Vagina (tissue), 2 donors: ENCODE measurements at places on chromosomes 6 and 20. TPM values are rescaled to one million over a fixed set of nuclear protein-coding genes. Genes with fewer than 3 reads are reported as not detected.

GRCh38 chr6:163183806-163184205 lies 230.7 kb upstream of the QKI start:
- no peaks in the 10 kb centered on the region for H3K36me3 ChIP-seq
- peaks cover 6% of the 10 kb centered on the region for H3K4me1 ChIP-seq
- no peaks in the 10 kb centered on the region for H3K27me3 ChIP-seq
- no peak overlapping the region for H3K4me3 ChIP-seq

- H3K4me3 ChIP-seq = no peak overlapping the region
- DNase-seq = no peak
- no peaks in the 10 kb centered on the region for H3K36me3 ChIP-seq
- H3K4me1 ChIP-seq = peaks cover 14% of the 10 kb centered on the region
Observed at GRCh38 chr6:36793296-36793912, 45.8 kb downstream of the CPNE5 start.

DNA sequence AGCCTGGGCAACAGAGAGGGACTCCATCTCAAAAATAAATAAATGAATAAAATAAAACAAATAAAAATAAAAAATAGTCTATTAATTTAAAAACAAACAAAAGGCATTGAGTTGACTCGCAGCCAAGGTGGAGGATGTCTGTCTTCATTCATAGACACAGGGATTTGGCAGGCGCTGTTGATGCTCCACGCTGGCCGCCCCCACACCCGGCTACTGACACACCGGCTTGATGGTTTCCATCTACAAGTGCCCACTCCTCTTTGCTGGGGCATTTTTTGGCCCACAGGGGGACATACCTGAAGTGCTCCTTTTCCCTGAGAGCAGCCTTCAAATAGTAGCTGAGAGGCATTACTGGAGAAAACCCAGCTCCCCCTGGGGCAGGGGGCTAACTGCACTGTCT lies 178.3 kb upstream of the RALGAPA2 start:
- no peaks in the 10 kb centered on the region for H3K27me3 ChIP-seq
- DNase-seq = no peak
- H3K4me1 ChIP-seq = peaks cover 10% of the 10 kb centered on the region
- H3K36me3 ChIP-seq = no peaks in the 10 kb centered on the region
- H3K27ac ChIP-seq = no peak overlapping the region
- H3K4me3 ChIP-seq = no peak overlapping the region

- peak overlapping the region; percentile 43 for H3K27ac ChIP-seq
- no peak overlapping the region for H3K4me3 ChIP-seq
- no peaks in the 10 kb centered on the region for H3K27me3 ChIP-seq
- peaks cover 44% of the 10 kb centered on the region for H3K4me1 ChIP-seq
- DNase-seq = no peak
- no peaks in the 10 kb centered on the region for H3K36me3 ChIP-seq
Observed at GRCh38 chr6:34671801-34672656, 24.5 kb downstream of the ILRUN start.

GRCh38 chr6:168057836-168058235 lies 21.2 kb downstream of the FRMD1 start:
- H3K4me3 ChIP-seq = no peak overlapping the region
- H3K27me3 ChIP-seq = no peaks in the 10 kb centered on the region
- no peaks in the 10 kb centered on the region for H3K36me3 ChIP-seq
- no peak for DNase-seq

GRCh38 chr20:55258559-55258958 lies 746.8 kb downstream of the CBLN4 start:
- DNase-seq = no peak
- no peak overlapping the region for H3K27ac ChIP-seq
- H3K27me3 ChIP-seq = no peaks in the 10 kb centered on the region
- no peaks in the 10 kb centered on the region for H3K4me1 ChIP-seq
- H3K4me3 ChIP-seq = no peak overlapping the region
- no peaks in the 10 kb centered on the region for H3K36me3 ChIP-seq

- H3K4me1 ChIP-seq = peaks cover 52% of the 10 kb centered on the region
- peak overlapping the region; percentile 83 for H3K27ac ChIP-seq
- H3K27me3 ChIP-seq = no peaks in the 10 kb centered on the region
- no peak for DNase-seq
- H3K4me3 ChIP-seq = peak overlapping the region; percentile 69
Observed at GRCh38 chr6:33271117-33271467, 584 bp downstream of the VPS52 start.

GRCh38 chr6:15827496-15828255 lies 164.8 kb upstream of the DTNBP1 start:
- no peak overlapping the region for H3K27ac ChIP-seq
- H3K4me3 ChIP-seq = no peak overlapping the region
- H3K4me1 ChIP-seq = no peaks in the 10 kb centered on the region
- peak; percentile 60 for DNase-seq
- H3K27me3 ChIP-seq = no peaks in the 10 kb centered on the region
- no peaks in the 10 kb centered on the region for H3K36me3 ChIP-seq

GRCh38 chr20:14832630-14833029 lies 495.2 kb upstream of the FLRT3 start:
- no peaks in the 10 kb centered on the region for H3K27me3 ChIP-seq
- no peaks in the 10 kb centered on the region for H3K4me1 ChIP-seq
- no peak for DNase-seq
- no peak overlapping the region for H3K27ac ChIP-seq
- no peak overlapping the region for H3K4me3 ChIP-seq
- H3K36me3 ChIP-seq = no peaks in the 10 kb centered on the region

DNA sequence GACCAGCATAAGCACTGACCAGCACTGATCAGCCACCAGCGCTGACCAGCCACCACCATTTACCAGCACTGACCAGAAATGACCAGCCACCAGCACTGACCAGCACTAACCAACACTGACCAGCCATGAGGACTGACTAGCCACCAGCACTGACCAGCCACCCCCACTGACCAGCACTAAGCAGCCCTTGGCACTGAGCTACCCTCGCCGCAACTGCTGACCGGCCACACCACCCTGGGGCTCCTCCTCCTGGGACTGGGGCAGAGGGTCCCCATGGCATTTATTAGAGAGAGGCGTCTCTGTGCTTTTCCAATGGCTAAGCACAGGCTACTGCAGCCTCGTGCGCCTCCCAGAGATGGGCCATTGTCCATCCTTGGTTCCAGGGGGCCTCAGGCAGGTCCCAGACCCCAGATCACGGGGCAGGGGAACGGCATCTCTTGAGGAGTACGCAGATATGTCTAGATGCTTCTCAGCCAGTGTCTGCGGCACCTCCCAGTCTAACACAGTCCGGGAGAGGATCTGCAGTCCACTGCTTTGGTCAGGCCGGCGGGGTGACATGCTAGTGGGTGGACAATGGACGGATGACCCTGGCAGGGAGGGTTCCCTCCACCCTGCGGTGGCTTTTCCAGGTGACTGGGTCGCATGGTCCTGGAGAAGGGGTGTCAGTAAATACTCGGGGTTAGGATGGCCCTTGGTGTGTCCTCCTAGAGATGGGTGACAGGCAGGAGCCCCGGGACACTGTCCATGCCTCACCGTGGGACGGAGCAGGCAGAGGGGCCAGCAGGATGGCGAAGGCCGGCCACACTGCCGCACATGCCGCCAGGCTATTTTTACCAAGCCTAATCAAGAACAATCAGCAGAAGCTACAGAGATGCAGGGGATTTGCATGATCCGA lies 168.0 kb downstream of the TAF4 start:
- DNase-seq = no peak
- H3K4me1 ChIP-seq = no peaks in the 10 kb centered on the region
- no peaks in the 10 kb centered on the region for H3K27me3 ChIP-seq
- no peak overlapping the region for H3K4me3 ChIP-seq
- no peak overlapping the region for H3K27ac ChIP-seq

- H3K27me3 ChIP-seq = no peaks in the 10 kb centered on the region
- H3K27ac ChIP-seq = no peak overlapping the region
- no peak overlapping the region for H3K4me3 ChIP-seq
Observed at GRCh38 chr20:59705651-59706399, 101.5 kb downstream of the PHACTR3 start.

DNA sequence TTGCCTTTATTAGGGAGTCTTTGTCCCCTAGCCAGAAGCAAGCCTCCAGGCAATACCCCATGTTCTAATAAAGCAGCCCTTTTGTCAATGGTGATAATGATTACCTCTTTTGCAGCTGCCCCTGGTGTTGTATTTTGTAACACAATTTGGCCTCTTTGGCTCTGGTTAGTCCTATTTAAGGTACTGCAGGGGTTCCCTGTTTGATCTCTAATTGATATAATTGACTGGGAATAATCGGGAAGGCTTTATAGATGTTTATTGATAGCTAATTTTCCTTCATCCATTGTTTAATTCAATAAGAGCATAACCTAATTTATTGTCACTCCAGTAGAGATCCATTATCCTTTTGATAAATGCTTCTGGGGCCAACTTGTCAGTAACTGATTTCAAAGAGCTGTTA lies 537.2 kb downstream of the PKHD1 start:
- H3K4me3 ChIP-seq = no peak overlapping the region
- H3K27ac ChIP-seq = no peak overlapping the region
- H3K27me3 ChIP-seq = no peaks in the 10 kb centered on the region
- no peak for DNase-seq
- H3K36me3 ChIP-seq = no peaks in the 10 kb centered on the region

DNA sequence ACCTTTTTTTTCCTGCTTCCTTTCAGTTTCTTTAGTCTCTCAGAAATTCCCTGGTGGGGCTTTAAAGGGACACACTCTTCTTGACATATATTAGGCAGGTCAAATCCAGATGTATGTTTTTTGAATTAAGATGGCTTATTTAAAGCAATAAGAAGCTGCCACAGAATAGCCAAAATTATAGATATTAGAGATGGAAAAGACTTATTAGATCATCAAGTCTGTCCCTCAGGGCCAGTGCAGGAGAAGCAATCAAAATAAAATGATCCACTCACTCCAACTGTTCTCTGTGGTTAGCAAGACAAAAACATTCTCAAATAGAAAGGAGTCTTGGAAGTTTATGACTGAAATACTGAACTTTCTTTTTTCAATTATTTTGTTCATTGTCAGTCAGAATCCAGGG lies 462.8 kb downstream of the CDC5L start:
- H3K4me1 ChIP-seq = no peaks in the 10 kb centered on the region
- no peak for DNase-seq
- H3K4me3 ChIP-seq = no peak overlapping the region
- no peaks in the 10 kb centered on the region for H3K36me3 ChIP-seq
- H3K27me3 ChIP-seq = no peaks in the 10 kb centered on the region

DNA sequence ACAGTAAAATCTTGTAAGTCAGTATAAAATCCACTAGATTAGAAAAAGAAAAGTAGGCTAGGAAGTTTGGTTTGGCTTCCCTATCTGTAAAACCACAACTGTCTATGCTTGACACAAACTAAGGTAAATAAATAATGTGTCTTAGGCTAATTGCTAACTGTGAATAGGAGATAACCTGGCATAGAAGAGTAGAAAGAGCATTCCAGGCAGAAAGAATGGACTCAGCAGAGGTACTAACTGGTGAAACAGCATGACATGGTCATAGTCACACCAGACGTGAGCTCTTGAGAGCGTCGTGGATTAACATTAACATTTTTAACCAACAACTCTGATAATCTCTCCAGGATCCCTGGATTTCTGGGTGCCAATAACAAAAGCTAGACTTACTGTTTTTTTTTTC lies 8.7 kb upstream of the WTAP start:
- no peak overlapping the region for H3K4me3 ChIP-seq
- no peak for DNase-seq
- H3K27ac ChIP-seq = peak overlapping the region; percentile 87

DNA sequence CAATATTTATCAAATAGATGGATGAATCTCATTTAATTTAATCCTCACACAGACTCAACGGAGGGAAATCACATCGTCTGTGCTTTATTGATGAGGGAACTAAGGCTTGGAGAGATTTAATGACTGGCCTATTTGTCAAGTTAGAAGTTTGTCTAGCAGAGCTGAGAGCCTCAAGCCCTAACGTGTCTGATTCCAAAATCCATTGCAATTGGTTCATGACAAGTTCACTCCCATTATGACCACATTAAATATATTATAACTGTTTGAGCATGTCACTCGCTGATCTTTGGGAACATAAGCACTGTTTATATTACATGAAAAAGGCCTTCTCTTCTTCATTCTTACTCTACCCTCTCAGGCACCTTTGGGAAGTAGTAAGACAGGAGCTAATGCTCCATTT lies 89.4 kb upstream of the SIRPA start:
- H3K36me3 ChIP-seq = no peaks in the 10 kb centered on the region
- H3K4me1 ChIP-seq = peaks cover 46% of the 10 kb centered on the region
- no peak for DNase-seq
- peak overlapping the region; percentile 10 for H3K27ac ChIP-seq
- no peak overlapping the region for H3K4me3 ChIP-seq
- H3K27me3 ChIP-seq = no peaks in the 10 kb centered on the region

DNA sequence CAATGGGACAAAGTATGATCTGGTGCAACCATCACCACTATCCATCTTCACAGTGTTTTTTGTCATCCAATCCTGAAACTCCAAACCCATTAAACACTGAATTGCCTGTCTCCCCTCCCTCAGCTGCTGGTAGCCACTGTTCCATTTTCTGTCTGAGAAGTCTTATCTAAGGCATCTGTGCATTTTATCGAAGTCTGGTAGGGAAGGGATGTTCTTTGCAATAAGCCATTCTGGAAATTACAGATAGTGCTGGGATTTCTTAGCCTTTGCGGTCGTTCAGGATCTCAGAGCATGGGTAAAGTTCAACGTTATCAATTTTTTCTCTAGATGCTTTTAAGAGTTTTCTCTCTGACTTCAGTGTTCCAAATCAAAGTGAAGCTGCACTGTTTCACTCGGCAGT lies 24.1 kb downstream of the KIF25 start:
- no peaks in the 10 kb centered on the region for H3K36me3 ChIP-seq
- DNase-seq = no peak
- H3K4me1 ChIP-seq = no peaks in the 10 kb centered on the region

DNA sequence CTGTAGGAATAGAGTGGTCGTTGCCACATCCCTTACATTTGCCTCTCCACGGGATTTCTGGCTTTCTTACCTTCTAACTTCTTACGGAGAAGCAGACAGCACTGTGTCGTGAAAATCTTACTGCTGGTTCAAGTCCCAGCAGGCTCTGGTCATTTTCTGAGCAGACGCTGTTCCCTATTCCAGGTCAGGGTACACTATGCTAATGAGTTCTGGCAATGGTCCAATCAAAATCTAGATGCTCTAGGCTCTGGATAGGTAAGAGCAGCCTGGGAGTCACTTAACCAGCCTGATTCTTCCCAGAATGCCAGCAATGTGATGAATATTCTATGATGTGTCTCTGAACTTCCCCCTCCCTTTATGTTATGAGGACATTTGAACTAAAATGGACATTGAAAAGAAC lies at the start of gene GCM1:
TSS of gene GCM1 (minus strand) at position 158 of the 400 bp plus-strand sequence. CDS start 3,209 bp downstream, outside the sequence.
- no peak within 1 kb of the TSS for H3K4me3 ChIP-seq
- no peaks in the 10 kb centered on the region for H3K27me3 ChIP-seq

DNA sequence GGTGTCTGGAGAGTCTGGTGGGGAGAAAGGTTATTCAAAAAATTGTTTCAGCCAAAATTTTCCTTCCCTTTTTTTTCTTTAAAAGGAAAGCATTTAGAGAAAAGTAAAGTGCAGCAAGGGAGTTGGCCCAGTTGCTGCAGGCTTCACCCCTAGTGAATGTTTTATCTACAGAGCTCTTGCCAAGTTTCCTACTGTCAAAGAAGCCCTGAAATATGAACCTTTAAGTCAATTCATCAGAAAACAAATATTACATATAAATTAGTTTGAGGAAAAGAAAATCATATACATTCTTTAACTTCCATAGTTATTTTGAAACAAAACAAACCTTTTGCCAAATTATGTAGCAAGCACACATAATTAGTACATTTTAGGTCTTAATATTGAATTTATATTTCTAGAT lies 25.0 kb upstream of the HMGCLL1 start:
- no peaks in the 10 kb centered on the region for H3K4me1 ChIP-seq
- H3K27me3 ChIP-seq = no peaks in the 10 kb centered on the region
- H3K4me3 ChIP-seq = no peak overlapping the region
- H3K27ac ChIP-seq = no peak overlapping the region
- H3K36me3 ChIP-seq = no peaks in the 10 kb centered on the region

Gene CDH26
- total RNA-seq = 6.6 TPM

Gene ADTRP
- total RNA-seq = not detected

Gene UBE2C
- 7.6 TPM for total RNA-seq

Gene PGC
- 3.4 TPM for total RNA-seq

Gene CPNE5
- total RNA-seq = 6.6 TPM

Gene REM1
- 4.4 TPM for total RNA-seq

Gene GGTLC1
- not detected for total RNA-seq

Gene DEFB125
- total RNA-seq = not detected

Gene SLCO4A1
- total RNA-seq = 45.9 TPM
